ENCODE measurements at places on chromosomes 1 and 21. TPM values are rescaled to one million over a fixed set of nuclear protein-coding genes. Genes with fewer than 3 reads are reported as not detected.

Gene RIPK4
- total RNA-seq: 0.08 TPM

DNA sequence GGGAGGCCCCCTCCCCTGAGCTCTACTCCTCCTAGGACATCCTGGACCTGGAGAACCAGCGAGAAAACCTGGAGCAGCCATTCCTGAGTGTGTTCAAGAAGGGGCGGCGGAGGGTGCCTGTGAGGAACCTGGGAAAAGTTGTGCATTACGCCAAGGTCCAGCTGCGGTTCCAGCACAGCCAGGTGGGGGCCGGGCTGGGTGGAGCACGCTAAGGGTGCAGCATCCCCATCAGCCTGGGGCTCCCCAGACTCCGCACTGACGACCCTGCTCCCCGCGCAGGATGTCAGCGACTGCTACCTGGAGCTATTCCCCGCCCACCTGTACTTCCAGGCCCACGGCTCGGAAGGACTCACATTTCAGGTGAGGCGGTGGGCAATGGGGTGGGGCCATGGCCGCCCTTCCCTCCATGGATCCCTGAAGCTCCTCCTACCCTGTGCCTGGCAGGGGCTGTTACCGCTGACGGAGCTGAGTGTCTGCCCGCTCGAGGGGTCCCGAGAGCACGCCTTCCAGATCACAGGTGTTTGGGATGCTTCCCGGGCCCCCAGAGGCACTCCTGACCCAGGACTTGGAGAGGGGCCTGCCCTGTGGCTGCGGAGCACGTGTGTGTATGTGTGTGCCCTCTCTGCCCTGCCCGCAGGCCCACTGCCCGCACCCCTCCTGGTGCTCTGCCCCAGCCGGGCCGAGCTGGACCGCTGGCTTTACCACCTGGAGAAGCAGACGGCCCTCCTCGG lies 4.1 kb downstream of the PLEKHN1 start:
- no peak for DNase-seq

DNA sequence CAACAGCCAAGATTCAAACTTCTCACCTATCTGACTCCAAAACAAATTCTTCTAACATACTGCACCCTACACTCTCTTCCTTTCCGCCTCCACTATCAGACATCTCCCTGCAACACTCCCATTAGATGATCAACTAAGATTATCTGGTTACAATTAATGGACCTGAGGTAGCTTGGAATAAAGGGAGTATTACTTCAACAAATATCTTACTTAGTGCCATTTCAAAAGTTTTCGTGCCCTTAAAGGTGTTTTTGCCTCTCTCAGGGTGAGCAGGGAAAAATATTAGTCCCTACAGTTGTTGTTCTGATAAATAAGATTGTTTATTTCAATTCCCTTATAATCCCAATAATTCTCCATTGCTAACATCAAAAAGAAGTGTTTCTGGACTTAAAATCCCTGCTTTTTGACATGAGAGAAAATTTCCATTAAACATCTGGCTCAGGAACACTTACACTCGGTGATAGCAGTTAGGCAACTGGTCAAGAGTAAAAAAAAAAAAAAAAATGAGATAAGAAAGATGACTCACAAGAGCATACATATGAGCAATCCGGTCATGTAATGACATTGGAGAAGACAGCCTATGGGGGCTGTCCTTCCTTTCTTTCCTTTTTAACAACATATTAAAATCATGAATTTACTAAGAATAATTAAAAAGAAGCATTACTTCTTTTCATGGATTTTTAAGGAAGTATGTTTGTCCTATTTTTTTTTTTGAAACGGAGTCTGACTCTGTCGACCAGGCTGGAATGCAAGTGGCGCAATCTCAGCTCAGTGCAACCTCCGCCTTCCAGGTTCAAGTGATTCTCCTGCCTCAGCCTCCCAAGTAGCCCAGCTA lies 7.6 kb downstream of the RSBN1 start:
- no peak for DNase-seq

DNA sequence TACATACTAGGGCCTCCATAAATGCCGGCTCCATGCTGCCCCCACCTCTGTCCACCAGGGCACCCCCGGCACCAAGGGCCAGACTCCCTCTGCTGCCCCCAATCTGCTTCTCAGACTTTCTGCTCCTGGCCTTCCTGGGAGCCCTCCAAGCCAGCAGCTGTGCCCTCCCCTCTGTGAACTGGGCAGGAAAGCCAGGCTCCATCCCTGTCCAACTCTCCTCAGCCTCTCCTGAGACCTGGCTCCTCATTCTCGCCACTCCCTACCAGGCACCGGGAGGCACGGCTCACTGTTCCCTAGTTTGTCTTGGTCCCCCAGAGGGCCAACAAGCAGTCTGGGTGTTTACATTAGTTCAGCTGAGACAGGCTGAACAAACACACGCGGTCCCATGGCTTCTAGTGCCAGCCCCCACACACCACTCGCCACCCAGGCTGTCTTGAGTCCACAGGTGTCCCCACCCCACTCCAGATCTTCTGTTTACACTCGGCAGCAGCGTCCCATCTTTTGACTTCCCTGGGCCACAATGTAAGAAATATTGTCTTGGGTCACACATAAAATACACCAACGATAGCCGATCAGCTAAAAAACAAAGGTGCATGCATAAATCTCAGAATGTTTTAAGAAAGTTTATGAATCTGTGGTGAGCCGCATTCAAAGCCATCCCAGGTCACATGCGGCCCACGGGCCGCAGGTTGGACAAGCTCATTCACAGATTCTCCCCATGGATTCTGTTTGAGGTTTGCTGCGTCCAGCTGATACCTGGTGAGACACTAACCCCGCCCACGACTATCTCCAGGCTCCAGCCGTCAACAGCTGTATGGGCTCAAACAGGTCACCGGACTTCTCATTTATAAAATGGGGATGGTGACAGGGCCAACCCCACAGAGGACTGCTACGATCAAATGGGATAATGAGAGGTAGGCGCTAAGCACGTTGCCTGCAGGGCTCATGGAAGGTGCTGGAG lies 29.5 kb upstream of the ECE1 start:
- no peak for DNase-seq

GRCh38 chr21:33441489-33442477 lies 38.0 kb downstream of the TMEM50B start:
- DNase-seq: peak; percentile 61

DNA sequence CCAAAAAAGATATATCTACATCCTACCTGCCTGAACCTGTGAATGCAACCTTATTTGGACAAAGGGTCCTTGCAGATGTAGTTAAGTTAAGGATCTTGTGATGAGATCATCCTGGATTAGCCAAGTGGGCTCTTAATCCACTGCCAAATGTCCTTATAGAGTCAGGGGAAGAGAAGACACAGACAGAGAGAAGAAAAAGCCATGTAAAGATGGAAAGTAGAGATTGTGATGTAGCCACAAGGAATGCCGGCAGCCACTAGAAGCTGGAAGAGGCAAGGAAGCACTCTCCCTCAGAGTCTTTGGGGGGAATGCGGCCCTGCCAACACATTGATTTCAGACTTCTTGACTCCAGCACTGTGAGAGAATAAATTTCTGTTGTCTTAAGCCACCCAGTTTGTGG lies 16.2 kb downstream of the HSD11B1 start:
- DNase-seq: no peak
